Vagina (tissue), 2 donors: ENCODE measurements at places on chromosomes 16 and 17.

- DNase-seq = no peak
Observed at GRCh38 chr17:50908860-50909764, 43.0 kb upstream of the TOB1 start.

GRCh38 chr17:39979016-39979670 is 1.5 kb upstream of the PSMD3 start:
- no peak for DNase-seq

DNA sequence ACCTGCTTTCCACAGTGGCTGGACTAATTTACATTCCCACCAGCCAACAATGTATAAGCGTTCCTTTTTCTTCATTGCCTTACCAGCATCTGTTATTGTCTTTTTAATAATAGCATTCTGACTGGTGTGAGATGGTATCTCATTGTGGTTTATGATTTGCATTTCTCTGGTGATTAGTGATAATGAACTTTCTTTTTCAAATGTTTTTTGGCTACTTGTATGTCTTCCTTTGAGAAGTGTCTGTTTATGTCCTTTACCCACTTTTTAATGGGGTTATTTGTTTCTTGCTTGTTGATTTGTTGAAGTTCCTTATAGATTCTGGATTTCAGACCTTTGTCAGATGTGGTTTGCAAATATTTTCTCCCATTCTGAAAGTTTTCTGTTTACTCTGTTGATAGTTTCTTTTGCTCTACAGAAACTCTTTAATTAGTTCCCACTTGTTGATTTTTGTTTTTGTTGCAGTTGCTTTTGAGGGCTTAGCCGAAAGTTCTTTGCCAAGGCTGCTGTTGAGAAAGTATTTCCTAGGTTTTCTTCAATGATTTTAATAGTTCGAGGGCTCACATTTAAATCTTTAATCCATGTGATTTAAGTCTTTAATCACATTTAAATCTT is 26.8 kb downstream of the ITGAM start:
- no peak for DNase-seq

DNA sequence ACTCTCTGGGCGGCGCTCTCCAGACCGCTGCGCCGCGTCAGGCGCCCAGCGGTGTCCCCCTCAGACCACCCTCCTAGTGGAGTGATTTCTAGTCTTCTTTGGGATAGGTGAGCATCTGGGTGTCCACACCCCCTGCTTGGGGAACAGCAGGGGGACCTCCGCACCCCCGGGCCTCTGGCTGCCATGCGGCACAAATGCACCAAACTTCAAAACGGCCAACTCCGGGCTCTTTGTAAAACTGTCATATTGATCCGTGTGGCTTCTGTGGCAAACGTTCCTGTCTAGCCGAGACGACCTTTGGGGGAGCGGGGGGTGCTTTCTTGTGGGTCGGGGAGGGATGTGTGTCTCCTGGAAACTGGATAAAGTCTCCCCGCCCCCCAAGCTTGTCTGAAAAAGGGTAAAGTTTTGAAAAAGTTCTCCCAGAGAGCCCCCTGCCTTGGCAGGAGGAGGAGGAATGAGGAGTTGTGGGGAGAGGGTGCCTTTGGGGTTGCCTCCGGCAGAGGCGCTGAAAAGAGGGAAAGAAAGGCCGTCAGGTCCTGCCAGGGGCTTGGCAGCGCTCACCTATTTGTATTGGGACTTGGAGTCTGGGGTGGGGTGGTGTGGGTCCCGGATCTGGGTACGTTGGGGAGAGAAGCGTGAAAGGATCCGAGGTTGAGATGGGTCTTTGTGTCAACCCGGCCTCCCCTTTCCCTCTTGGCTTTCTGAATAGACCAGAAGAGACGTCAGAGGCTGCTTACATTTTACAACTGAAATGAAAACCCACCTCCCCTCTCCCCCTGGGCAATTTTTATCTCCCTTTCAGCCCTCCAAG is 2.2 kb upstream of the CHD3 start:
- no peak for DNase-seq

DNA sequence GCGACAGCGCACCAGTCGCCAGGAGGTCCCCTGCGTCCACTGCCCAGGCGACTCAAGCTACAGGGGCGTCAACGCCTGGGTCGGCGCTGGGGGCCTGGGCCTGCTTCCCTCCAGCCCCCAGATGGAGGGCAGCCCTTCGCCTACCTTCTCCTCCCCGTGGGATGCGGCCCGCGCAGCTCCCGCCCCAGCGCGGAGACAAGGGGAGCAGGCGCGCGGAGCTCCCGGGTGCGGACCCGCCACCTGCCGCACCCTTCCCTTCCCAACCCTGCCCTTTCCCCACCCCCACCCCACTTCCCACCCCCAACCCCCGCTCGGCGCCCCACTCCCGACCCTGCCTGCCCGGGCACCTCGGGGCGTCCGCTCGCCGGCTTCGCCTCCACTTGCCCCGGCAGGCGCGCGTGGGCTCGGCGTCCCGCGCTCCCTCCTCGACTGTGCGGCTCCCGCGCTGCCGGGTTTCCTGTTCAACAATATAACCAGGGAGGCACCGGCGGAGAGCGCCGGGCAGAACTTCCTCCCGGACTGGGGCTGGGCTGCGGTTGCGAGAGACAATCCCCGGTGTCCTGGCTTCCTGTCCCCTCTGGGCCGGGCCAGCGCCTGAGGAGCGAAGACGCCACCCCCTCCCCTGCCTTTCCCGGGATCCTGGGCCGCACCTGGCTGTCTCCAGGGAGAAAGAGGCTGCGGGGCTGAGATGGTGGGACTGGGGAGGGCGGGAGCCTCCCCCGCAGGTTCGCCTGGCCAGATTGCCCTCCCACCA is at the start of gene ARHGAP27:
ARHGAP27 (minus strand) TSS at position 466 of the 754 bp plus-strand sequence. CDS start 2,591 bp downstream, outside the sequence.
- no peak for DNase-seq

GRCh38 chr17:75703591-75703990 is 17.7 kb upstream of the ITGB4 start:
- DNase-seq = no peak

DNA sequence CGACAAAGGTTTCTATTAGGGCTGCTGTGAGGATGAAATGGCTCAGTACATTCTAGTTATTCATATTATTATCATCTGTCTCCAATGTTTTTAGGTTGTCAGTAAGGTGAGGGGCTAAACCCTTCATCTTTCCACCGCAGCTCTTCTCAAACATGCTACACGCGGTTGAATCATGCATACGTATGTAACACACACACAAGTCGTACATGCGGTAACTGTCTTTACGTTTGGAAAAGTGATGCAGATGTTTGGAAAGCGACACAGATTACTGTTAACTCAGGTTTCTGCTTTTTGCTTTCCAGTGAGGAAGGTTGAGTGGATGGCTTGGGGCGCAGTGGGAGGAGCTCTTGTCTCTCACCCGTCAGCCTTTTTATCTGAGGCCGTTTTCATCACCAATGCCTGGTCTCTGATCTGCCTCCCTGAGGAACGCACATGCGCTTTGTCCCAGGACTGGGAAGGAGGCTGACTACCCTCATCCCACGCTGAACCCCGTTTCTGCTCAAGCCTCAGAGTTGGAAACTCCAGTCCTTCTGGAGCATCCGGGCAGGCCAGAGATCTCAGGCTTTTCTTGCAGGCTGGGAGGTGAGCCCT is 3.2 kb upstream of the FOXL1 start:
- no peak for DNase-seq

DNA sequence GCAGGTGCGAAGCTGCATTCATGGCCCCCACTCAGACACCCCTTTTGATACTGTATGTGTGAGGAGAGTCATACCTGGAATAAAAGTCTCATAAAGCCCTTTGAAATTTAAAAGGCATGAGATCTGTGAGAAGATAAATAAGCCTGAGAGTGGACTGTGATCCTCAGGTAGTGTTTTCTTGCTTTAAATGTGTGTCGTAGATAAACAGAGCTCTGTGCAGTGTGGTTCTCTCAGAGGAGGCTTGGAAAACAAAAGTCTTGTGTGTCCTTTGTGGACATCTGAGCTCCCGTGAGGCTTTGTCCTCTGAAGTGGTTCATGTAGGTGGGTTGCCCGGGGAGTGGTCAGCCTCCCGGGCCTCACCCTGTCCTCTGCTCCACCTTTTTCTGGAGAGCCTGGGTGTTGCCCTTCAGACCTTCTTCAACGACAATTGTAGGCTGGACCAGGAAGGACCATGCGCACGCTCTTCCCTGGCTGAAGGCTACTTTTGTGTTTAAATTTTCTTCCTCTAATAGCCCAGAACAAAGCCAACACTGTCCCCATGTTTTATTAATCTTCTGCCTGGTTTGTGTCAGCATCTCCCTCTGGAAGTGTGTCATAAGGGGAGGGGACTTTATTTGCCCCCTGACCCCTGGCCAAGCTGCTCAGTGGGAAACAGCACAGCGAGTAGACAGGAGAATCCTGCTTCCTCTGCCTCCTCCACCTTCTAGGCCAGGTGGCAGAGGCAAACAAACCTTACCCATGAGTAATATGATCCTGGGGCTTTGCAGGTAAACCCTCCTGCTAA is 151.2 kb downstream of the MSI2 start:
- no peak for DNase-seq

DNA sequence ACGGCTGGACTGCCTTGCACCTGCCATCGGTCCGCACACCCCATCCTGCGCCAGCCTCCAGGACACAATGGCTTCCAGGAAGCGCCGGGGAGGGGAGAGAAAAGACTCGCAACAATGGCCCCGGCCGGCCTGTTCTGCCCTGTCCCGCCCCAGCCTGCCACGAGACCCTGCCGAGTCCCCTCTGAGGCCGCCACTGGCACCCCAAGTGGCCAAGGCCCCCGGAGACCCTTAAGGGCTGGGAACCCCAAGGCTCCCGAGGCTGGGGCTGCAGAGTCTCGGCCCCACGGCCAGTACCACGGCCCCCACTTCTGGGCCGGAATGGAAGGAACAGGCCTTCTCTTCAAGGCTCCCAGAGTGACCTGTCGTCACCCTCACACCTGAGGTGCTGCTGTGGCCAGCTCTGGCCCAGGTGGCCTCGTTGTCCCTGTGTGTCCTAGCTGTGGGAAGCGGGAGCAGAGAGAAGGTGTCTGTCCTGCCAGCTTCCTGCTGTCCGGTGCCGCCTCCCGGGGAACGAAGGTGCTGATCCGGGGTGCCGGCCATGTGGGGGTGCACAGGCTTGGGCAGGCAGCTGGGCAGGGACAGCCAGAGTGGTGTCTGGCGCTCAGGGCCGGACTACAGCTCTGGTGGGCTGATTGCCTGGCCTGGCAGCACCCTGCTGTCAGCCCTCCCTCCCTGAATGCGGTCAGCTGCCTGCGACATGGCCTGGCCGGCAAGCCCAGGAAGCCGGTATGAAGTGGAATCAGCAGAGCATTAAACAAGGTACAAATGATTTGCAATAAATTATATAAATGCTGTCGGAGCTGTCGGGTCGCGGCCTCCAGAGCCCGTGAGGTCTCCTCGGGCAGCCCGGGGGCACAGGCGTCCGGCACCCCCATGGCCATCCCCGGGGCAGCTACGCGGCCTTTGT is 8.2 kb upstream of the CACNA1H start:
- no peak for DNase-seq

DNA sequence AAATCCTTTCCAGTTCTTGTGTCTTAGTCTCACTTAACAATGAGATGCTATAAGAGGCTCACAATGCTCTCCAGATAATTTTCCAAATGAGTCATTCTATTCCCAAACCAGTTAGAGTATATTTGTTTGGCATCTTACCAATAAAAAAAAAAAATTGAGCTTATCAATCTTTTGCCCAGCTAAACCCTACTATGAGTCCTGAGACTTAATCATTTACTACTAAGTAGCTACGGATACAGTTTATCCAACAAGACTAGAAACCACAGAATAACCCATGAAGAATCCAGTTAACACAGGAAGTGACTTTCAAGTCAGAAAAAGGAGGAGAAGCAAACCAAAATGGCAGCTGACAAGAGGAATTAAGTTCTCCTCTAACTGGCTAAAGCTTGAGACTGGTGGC is 330.3 kb upstream of the XYLT1 start:
- no peak for DNase-seq

GRCh38 chr17:73785496-73785895 is 141.3 kb upstream of the SDK2 start:
- DNase-seq = no peak

- no peak for DNase-seq
Observed at GRCh38 chr17:62456016-62456415, 22.6 kb upstream of the TLK2 start.

DNA sequence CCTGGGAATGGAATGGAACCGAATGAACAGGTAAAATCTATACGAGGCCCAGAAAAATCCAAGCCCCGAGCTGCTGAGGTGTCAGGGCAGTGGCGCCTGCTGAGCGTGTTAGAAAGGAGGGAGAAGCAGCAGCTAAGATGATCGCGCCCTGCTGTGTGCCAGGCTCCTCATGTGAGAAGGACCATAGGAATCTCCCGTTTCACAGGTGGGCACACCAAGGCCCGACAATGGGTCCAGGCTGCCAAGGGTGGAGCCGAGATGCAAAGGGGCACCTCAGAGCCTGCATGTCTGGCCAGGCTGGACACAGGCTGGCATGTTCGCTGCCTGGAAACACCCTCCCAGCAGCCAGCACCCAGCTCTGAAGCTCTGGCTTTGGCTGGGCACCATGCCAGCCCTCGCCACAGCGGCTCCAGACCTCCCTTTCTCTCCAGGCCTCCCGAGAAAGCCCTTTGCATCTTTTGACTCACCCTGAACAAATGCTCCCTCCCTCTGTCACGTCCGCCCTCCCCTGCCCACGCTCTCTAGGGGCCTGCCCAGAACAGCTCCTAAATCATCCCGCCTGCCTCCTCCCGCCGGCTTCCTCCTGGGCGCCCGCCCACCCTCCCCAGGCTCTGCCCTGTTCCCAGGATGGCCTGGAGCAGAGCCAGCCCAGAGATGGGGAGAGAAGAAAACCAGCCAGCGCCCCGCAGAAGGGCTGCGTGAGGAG is 217.8 kb upstream of the GSE1 start:
- no peak for DNase-seq

DNA sequence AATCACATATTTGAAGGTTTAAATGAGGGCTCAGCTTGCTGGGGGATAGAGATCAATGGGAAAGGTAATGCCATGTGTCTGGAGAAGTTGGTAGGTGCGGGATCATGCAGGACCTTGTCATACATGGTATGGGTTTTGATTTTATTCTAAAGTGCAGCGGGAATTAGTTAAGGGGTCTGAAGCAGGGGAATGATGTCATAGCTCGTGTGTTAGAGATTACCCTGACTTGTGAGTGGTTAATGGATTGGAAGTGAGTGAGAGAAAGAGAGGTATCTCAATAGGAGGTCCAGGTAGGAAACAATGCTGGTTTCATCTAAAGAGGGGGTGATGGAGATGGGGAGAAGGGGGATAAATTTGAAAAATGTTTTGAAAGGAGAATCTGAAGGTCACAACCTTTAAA is 280.0 kb downstream of the SHISA9 start:
- DNase-seq = no peak

- no peak for DNase-seq
Observed at GRCh38 chr16:64864232-64864809, 257.5 kb downstream of the CDH11 start.

DNA sequence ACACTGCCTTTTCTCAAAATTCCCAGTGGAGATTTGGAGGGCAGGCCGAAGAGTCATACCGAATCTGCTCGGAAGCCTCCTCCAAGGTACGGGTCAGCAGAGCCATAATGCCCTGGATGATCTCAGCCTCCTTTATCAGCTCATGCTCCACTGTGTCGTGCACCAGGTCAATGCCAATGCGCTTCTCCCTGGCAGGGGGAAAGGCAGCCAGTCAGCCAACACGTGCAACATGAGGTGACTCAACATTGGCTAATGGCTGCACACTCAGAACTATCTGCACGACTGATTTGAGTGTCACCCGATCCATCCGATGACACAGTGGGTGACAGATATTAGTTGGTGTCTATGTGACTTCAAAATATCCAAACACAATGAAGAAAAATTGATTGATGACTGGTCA is 15.8 kb downstream of the TEKT1 start:
- no peak for DNase-seq

GRCh38 chr17:13833921-13834320 is 232.2 kb upstream of the HS3ST3A1 start:
- no peak for DNase-seq

- DNase-seq = no peak
Observed at GRCh38 chr17:29590411-29591145, 1.1 kb upstream of the GIT1 start.
